Stimulated activated CD4-positive, alpha-beta T cell treated with anti-CD3 and anti-CD28 coated beads, Interleukin-12 subunit alpha, Interleukin-12 subunit beta, amount 100 ng/mL, for 4 hours (primary cell): ENCODE measurements at places on chromosomes 6 and 20.
A peak's percentile ranks its signal among the peaks of the same experiment; 100 is the strongest.

GRCh38 chr6:97450087-97450486 lies 167.1 kb upstream of the MMS22L start:
- DNase-seq: no peak

GRCh38 chr6:157974341-157974894 lies 7.2 kb upstream of the SYNJ2 start:
- DNase-seq: no peak

GRCh38 chr6:86595641-86596040 lies 341.7 kb upstream of the HTR1E start:
- no peak for DNase-seq

DNA sequence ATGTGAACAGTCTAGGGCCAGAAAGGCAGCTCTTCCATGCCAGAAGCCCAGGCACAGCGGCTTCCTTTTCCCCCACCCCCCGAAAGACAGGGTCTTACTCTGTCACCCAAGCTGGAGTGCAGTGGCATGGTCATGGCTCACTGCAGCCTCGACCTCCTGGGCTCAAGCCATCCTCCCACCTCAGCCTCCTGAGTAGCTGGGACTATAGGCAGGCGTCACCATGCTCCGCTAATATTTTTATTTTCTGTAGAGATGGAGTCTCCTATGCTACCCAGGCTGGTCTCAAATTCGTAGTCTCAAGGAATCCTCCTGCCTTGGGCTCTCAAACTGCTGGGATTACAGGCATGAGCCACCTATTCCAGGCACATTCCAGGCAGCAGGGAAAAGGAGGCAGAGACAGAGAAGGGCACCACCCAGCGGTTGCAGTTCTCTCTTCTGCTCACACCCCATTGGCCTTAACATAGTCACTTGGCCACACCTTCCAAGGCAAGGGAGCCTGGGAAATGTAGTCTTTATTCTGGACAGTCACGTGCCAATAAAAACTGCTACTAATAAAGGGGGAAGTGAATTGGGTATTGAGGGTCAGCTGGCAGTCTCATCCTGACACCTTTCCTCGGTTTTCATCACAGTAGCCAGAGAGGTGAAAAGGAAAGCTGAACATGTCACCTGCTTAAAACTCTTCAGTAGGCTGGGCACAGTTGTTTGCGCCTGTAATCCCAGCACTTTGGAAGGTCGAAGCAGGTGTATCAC lies 205.9 kb downstream of the ZMYND8 start:
- DNase-seq: no peak

- DNase-seq: no peak
These were observed 33.5 kb downstream of the YTHDF1 start for GRCh38 chr20:63182425-63182824.

DNA sequence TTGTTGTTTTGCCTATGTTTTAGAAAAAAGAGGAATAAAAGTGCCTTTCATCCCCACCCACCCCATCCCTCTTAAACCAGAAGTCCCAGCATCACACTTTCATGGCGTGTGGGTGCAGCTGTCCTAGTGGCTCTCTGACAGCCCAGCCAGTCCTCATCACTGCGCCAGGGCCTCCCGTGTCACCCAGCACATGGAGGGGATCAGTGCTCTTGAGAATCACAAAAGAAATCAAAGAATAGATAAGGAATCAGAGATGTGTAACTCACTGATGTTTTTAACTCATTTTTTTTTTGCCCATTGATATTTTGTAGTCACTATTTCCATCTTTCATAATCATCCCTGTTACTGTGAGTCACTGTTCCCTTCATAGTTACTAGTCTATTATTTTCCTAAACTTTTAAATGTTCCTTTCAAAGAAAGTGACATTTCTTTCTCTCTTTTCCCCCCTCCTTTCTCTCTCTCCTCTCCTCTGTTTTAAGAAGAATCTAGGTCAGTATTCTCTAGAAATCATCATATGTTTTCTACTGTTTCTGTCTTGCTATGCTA lies 78.6 kb downstream of the AIG1 start:
- peak; percentile 30 for DNase-seq
